Activated CD4-positive, alpha-beta T cell treated with anti-CD3 and anti-CD28 coated beads for 4 hours (primary cell): ENCODE measurements at places on chromosomes 5 and 9.

- peak; percentile 40 for DNase-seq
These were observed 747 bp downstream of the LRSAM1 start for GRCh38 chr9:127451858-127452656.

- peak; percentile 79 for DNase-seq
These were observed 5.1 kb downstream of the MGAT4B start for GRCh38 chr5:179801304-179802206.

DNA sequence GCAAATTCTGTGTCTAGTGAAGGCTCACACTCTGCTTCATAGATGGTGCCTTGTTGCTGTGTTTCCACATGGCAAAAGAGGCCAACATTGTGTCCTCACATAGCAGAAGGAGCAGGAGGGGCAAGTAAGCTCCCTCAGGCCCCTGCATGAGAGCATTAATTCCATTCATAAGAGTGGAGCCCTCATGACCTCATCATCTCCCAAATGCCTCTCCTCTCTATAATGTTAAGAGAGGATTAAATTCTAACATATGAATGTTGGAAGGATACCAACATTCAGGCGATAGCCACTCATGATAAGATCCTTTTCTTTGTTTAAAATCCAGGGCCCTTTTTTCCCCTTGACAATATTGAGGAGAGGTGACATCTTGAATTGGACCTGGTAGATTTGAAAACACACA, 35.2 kb upstream of the PAM start:
- no peak for DNase-seq

DNA sequence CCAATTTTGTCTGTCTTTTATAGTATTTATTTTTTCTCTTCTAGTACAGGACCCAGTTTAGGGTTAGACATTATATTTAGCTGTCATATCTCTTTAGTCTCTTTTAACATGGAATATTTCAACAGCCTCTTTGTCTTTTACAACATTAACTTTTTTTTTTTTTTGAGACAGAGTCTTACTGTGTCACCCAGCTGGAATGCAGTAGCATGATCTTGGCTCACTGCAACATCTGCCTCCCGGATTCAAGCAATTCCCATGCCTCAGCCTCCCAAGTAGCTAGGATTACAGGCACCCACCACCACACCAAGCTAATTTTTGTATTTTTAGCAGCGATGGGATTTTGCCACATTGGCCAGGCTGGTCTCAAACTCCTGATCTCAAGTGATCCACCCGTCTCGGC, 90.1 kb downstream of the ADAMTS6 start:
- no peak for DNase-seq

GRCh38 chr9:28770827-28771226, 1197.5 kb upstream of the C9orf72 start:
- no peak for DNase-seq

GRCh38 chr5:66906021-66906420, 290.6 kb downstream of the CD180 start:
- DNase-seq = no peak

GRCh38 chr5:148248894-148249293, 10.6 kb downstream of the MARCOL start:
- no peak for DNase-seq

DNA sequence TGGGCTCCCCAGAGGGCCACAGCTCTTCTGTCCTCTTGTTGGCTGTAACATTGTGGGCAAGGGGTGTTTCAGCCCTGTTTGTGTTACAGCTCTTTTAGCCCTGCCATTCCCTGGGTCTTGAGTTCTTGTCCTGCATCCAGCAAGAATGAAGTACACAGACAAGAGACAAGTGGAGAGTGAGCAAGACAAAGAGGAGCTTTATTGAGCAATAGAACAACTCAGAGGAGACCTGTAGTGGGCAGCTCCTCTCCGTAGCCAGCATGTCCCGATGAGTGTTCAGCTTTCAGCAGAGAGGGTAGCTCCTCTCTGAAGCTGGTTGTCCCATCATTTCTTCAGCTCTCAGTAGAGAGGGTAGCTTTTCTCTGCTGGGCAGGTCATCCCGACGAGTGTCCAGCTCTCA, 22.9 kb downstream of the JMY start:
- DNase-seq = no peak

DNA sequence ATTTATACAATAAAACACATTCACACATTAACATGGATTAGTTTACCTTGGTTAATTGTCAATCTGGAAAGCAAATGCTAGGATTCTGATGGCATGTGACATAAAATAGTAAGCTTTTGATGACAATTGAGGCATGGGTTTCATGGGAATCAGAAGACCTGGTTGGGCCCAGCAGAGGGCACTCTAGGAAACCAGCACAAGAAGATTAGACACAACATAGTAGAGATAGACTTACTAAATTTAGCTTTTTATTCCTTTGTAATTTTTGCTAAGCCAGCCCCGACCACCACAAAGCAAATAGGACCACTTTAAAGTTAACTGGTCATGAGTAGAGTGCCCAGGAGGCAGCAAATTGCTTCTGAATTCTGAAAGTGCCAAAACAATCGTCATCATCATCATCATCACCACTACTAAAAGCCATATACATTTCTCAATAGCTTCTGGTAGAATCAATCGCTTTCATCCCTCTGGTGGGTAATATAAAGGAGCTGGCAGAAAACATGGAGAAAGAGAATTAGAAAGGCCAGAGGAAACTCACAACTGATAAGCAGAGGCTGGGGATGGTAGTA, 163.2 kb downstream of the ARRDC3 start:
- peak; percentile 21 for DNase-seq

- DNase-seq = no peak
These were observed 25.6 kb upstream of the NTNG2 start for GRCh38 chr9:132136151-132136780.

DNA sequence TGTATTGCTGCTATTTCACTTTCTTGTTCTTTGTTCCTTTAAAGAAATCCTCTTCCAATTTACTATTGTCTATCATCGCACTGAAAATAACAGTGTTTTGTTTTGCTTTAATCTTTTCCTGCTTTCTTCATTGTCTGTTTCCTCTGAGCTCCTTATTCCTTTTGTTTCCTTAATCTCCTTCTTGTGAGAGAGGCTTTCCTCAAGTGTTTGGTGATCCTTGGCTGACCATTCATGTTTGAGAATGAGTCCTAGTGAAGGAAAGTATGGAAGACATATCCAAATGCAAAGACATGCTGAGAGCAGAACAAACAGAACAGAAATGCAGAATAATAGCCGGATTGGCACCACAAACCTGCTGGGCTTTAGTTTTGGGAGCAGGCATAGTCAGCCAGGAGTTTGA, 42.0 kb upstream of the ENTREP1 start:
- DNase-seq = no peak

- no peak for DNase-seq
These were observed 33.0 kb downstream of the ERGIC1 start for GRCh38 chr5:172866802-172867748.

DNA sequence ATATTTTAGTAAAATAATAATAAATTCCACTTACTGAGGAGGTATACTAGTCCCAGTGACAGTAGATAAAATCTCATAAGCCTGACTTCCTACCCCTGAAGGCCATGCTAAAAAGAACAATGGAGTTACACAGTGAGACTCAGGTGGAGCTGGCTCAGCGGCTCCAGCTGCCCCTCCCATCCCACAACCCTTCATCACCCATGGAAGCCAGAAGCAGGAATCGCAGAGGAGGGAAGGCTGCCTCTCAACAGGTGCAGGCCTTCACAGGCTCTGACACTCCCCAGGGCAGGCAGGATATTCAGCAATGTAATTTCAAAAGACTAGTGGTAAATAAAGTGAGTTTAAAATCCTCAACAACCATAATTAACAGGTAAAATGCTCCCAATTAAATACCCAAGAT, 67.5 kb downstream of the FANCC start:
- no peak for DNase-seq

DNA sequence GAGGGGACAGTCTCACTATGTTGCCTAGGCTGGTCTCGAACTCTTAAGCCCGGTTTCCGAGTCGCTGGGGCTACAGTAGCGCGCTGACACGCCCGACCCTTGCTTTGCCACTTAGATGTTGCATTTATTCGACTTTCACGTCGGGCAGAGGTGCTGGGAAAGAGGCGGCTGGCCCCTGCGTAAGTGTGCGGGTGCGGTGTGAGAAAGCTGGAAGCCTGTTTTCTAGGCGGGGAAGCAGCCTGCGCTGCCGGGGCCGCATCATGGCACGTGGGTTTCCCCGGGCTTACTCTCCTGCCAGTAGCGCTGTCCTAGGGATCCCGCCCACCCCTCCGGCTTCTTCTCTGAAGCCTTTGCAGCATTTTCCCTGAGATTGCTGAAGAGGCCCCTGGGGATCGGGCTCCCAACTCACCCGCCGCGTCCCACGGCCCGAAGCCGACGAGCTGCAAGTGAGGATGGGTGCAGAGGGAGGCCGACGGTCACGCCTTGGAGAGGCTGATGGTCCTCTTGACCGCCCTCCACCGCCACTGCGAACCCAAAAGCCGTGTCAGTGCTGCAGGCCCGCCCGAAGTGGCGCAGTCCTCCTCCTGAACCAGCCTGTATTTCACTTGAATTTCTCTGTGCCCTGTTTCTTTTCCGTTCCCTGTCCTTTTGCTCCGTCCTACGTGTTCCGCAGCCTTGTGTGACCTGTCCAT, 5.8 kb upstream of the TRIM41 start:
- DNase-seq = peak; percentile 62

DNA sequence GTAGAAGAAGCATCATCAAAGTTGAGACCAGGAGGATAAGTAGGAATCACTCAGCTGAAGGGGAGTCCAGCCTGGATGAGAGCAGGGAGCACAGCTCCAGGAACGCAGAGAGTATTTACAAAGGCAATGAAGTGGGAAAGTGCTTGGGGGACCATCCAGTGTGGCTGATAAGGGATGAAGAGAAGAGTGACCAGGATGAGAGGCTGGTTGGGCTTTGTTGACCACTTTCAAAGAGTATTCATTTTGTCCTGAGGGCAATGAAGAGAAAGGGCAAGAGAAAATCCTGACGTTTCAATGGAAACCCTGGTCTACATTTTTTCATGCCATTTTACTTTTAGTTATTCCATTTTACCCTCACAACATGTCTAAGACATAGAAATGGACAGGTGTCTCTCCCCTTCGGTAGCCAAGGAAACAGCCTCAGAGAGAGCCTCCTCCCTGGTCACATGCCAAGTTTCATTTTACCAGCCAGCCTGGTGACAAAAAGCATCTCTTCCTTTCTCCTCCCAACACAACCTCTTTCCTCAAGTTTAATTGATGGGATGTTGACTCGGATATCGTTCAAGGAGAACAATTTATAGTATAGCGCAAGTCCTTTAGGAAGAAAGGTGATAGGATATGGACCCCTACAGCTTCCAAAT, 492.7 kb upstream of the CLINT1 start:
- no peak for DNase-seq

DNA sequence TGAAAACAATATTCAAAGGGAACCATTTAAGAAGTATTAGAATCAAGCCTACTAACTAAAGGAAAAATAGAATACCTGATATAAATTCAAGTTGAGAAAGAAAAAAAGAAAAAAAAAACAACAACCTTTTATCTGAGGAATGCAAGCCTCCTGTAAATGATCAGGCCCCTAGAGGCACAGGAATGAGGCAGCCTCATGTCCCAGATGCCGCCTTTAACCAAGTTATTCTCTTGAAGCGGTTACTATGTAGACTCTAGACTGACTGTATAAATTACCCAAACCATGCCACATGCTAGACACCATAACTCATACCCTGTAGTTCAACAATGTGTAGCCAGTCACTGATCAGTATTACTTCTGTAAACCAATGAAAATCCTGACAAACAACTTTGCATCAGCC, 929.6 kb downstream of the TAF11L14 start:
- no peak for DNase-seq

GRCh38 chr5:150517272-150518152, 9.6 kb downstream of the NDST1 start:
- DNase-seq = no peak

DNA sequence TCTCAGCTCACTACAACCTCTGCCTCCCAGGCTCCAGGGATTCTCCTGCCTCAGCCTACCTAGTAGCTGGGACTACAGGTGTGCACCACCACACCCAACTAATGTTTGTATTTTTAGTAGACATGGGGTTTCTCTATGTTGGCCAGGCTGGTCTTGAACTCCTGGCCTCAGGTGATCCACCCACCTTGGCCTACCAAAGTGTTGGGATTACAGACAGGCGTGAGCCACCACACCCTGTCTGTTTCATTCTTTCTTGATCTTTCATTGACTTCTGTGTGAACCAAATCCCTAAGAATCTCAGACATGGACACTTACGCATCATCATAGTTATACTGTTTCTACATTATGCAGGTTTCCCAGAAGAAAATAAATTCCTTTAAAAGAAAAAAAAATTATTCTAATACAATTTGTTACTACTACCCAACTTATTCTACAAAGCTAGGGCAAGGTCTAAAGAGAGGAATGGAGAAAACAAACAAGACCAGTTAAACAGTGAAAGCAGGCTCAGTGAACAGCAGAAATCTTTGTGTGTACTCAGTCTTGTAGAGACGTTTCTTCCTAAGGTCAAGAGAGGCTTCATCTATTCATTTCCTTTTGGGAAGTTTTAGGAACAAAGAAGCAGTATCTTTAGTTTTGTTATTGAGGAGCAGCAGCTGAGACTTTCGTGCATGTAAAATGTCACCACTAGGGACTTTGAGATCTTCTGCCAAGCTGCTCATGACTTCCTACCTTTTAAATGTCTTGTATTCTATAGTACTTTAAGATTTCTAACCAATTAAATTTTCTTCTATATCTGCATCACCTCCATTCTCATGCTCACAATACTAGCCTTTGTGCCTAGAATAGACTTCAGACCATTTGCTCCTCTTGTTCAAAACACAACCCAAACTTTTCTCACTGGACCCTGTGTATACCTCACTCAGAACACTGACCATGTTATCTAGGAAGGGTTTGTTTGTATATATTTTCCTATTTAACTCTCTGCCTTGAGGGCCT, 5.6 kb upstream of the HMGCR start:
- DNase-seq = no peak

DNA sequence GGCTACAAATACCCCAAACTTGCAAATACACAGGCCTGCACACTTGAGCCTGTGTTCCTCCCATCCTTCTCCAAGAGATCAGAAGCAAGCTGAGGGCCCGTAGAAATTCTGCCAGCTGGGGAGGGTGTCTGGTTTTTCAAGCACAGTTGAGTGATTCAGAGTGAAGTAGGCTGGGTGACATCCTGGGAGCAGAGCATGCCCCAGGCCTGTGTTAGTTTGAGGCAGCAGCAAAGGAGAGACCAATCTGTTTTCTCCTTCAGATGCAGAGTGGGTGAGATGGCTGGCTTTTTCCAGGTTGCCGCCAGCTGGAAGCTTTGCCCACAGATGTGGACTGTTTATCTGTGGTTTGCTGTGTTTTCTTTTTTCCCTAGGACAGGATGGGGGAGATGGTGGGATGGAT, 63.1 kb downstream of the RCL1 start:
- DNase-seq = no peak

DNA sequence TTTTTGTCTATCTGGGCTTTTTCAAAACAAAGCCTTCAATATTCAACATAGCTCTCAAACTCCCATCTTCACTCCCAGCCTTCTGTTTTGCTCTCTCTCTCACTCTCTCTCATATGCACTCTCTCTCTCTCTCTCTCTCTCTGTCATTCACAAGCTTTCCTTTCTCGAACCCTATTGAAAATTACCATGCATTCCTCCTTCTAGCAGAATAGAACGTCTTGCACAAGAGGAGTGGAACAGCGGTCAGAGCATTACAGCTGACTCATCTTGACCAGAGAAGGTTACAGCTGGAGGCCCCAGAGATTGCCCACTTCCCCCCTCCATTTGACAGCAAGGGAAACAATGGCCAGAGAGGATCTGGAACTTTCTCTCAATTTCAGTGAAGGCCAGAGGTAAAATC, 51.0 kb upstream of the LIFR start:
- no peak for DNase-seq

GRCh38 chr9:89980600-89980999, 375.8 kb downstream of the GADD45G start:
- no peak for DNase-seq

- DNase-seq = no peak
These were observed 21.5 kb upstream of the NFIL3 start for GRCh38 chr9:91445135-91445534.

- no peak for DNase-seq
These were observed 344.1 kb downstream of the PLK2 start for GRCh38 chr5:58115811-58116210.
